D721Med (cell line): ENCODE measurements at places on chromosomes 5 and 9.

DNA sequence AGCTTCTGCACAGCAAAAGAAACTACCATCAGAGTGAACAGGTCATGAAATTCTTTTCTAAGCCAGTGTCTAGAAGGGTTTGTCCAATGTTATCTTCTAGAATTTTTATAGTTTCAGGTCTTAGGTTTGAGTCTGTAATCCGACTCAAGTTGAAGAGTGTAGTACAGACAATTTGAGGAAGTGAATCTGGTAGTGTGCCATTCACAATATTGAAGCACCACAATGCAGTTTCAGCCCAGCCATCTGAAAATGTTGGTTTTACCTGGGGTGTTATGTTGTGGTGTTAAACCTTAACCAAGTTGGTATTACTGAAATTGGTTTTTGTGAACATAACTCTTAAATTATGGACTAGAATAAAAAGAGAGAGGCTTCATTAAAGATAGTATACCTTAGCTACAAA, 77.2 kb downstream of the ADAMTS16 start:
- DNase-seq, result no peak

- no peak for DNase-seq
These were observed 541.7 kb downstream of the SPOCK1 start for GRCh38 chr5:136957428-136957827.

DNA sequence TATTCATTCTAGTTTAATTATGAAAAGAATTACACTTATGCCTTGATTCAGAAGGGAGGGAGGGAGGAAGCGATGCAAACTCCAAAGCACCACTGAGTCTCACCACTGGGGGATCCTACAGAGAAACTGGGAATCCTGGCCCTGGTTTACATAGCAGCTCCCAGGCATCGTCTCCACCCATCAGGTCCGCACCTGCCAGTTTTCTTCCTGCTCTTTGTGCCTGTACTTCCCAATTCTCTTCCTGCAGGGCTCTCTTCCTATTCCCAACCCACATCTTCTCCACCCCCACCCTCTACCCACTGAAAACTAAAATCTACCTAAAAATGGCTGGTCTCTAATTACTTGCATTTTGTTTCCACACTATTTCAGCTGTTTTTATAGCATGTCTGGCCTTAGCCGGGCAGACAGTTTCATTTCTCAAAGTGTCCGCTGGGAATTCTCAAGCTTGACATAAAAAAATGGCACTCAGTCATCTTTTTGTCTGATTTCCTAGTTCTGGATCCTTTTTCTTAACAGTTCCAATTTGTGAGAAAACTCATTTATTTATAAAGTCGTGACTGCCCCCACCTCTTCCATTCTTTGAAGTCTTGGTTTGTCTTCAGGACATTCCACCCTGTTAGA, 1.6 kb upstream of the TNIP1 start:
- no peak for DNase-seq

DNA sequence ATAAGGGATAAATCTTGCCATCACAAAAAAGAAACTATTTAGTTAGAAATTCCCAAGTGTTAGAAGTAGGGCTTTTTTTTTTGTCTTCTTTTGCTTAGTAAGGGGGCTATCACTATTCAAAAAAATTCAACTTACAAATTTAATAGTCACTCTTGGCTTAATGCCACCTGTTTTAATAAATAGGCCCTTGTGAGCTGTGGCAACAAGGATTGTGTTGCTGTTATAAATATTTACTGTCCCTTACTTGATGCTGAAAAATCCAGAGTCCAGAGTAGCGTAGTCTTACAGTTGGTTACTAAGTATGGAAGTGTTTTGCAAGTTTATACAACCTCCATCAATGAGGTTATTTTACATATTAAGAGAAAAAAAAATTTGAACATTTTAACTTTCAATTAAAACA, 21.4 kb upstream of the CEP78 start:
- DNase-seq, result no peak

- DNase-seq, result no peak
These were observed 167.5 kb downstream of the CDK5RAP2 start for GRCh38 chr9:120412425-120412951.

- DNase-seq, result no peak
These were observed 37.9 kb downstream of the ERGIC1 start for GRCh38 chr5:172871982-172872381.

DNA sequence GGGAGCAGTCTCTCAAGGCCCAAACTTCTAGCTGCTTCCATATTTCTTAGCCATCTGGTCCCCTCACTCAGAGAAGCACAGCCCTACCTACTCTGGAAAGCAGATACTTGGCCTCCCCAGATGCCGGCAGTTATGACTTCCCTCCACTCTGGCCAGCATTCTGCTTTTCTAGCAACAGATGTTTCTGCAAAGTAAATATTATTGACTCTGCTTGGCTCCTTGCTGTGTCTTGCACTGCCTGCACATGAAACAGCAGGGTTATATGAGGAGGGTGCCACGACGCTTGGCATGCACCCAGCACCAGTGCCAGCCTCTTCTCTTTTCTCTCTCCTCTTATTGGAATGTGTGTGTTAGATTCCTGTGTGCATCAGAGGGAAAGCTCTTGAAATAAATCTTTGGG, 99.7 kb downstream of the ARHGAP26 start:
- DNase-seq, result no peak

GRCh38 chr5:40904205-40904993, 4.9 kb upstream of the C7 start:
- DNase-seq, result peak; percentile 41

DNA sequence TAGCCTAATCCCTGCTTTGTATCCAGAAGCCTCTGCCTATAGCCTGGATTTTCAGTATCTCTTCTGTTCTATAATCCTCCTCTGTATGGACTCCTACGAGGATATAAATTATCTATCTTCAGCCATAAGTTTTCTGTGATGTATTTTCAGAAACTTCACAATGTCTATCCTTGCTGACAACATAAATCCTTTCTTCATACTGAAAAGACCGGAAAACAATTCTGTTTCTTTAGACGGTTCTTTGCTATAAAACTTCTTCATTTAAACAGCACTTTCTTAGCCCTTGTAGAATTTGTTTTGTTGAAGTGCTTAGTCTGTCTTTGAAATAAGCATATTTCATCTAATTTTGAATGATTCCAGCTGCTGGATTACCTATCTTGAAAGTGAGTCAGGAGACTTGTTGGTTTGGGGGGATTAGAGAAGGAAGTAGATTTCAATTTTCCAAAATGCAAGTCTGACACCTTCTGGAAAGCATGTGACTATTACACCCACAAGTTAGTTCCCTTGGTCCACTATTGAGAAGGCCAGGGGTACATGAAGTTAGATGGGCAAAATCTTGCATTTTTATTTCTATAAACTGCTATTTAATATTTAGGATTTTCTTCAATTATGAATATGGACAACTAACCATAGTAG, 96.3 kb upstream of the RANBP3L start:
- no peak for DNase-seq

DNA sequence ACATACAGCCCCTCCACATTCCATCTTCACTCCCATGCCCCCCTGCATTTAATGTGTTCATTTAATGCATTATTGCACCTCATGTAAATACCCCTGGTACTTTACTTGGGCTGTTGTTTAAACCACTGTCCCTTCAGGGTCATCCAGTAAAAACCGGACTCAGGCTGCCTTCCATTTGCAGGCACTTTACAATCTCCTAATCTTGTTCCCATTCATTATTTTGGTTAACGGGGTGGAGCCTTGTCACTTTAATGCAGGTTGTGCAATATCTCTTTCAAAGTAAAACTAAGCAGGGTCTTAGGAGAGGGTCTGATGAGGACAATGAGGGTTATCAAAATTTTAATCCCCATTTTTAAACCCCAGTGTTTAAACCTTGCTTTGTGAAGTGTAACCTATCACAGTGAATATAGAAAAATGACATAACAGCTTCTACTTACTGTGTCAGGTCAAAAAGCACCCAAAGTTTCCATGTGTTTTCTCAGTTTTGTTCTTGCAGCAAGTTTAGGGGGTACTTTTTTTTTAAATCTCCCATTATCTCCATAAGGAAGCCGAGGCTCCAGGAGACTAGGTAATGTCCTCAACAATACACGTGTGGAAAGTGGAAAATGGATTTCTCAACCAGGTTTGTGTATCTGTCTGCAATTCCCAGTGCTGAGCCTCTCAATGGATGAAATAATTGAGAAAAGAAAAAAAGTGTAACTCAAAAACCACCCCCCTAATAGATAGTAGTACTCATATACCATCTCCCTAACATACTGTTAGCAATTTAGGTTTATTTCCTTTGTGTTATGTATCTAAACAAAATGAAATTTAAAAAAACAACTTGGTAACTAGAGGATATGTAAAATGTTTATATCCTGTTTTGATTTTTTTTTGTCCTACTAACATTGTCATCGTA, 54.2 kb upstream of the SPRY4 start:
- no peak for DNase-seq

GRCh38 chr5:23221831-23222230, 285.6 kb upstream of the PRDM9 start:
- no peak for DNase-seq

DNA sequence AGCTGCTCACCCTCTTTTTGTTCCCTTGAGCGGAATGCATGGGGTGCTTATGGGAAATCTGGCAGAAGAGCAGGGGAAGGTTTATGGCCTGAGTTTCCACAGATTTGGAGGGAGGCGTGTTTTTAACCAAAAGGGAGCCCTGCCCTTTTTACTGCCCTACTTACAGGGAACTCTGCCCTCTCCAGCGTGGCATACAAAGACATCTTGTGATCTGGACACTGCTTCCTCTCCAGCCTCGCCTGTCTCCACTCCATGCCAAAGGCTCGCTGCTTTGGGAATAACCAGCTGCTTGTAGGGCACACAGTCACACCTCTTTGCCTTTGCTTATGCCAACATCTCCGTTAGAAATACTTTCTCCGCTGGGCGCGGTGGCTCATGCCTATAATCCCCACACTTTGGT, 314.2 kb downstream of the ARHGAP26 start:
- no peak for DNase-seq

DNA sequence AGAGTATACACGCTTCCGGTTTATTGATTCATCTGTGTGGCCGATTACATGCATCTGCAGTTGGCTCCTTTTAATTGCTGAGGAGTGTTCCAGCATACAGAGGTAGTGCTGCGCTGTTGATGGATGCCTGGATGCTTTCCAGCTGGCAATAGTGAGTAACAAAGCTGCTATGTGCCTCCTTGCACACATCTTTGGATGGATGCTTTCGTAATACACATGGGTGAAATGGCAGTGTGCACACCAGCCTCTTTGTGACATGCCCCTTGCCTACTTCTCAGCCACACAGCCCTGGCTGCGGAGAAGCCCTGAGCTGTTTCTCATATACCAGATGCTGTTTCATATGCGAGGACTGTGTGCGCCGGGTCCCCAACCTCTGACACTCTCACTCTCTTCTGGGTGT, 151.0 kb downstream of the GADD45G start:
- DNase-seq, result no peak

GRCh38 chr9:114688909-114689610, 7.1 kb upstream of the TEX48 start:
- no peak for DNase-seq

GRCh38 chr9:73529666-73530065, 378.0 kb downstream of the ANXA1 start:
- DNase-seq, result no peak

DNA sequence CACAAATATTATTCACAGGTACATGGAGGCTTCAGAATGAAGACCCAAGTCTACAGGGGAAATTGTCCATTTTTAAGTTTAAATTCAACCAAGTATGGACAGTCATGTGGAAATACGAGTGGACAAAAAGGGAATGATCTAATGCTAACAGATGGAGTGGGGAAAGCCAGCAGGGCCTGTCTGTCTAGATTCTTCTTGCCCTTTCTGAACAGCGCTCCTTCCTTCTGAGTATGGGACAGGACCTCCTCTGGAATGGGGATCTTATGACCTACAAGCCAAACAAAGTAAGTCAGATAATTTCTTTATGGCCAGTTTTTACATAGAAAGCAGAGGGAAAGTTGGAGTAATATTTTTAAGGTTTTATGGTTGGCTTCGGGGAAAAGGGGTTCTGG, 119.8 kb upstream of the NEK6 start:
- DNase-seq, result no peak

GRCh38 chr9:129351642-129352145, 173.6 kb upstream of the IER5L start:
- no peak for DNase-seq

GRCh38 chr9:3848445-3849114, 322.8 kb upstream of the RFX3 start:
- no peak for DNase-seq

DNA sequence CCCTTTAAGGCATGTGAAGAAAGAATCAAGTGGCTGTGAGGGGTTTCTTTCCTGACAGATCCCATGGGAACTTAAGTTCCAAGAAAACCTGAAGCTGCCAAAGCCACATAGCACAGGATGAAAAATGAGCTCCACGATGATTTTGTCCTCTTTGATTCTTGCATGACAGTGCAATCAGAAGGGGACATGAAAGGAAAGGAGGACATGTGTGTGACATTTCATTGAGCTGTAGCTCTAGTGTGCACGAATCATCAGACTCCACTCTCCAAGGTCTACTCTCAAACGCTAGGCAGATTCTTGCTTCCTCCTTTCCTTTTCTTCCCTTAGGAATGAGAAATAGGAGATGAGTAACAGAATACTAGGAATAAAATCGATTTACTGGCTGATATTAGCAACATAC, 142.0 kb downstream of the ZNF608 start:
- DNase-seq, result no peak

GRCh38 chr5:132462333-132462732, 28.2 kb downstream of the IRF1 start:
- no peak for DNase-seq

- no peak for DNase-seq
These were observed 26.7 kb downstream of the LHX3 start for GRCh38 chr9:136178061-136178772.

DNA sequence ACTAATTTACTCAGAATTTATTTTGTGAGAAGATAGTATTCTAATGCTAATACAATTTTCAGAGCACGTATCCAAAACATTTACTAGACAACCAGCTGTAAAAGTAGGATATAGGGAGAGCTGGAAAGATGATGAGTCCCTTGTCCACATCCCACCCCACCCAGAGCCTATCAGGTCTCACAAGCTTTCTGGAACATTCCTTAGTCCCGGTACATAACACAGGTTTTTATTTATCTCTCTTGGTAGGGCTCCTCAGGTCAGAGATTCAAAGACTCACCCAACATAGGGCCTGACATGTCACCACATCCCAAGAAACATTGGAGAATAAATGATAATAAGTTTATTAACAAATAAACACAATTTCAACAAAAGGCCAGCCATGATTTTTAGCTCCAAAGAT, 13.8 kb upstream of the RAD23B start:
- no peak for DNase-seq

DNA sequence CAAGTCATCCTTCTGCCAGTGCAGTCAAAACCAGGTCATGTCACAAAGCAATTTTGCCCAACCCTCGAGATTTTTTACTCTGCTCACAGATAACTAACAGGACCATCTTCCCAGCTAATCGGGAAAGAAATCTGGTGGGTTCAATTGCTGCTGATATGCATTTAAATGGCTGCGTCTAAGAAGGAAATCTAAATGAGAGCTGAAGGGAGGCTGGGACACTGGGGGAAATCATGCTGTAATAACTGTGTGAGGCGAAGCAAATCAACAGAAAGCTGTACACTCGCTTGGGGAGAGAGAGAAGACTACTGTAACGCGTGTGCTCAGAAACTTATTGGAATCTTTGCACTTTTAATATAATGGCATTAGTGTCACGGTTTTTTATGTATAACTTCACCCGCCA, 535.0 kb downstream of the CDK5RAP2 start:
- no peak for DNase-seq

- no peak for DNase-seq
These were observed 191.9 kb downstream of the FANCC start for GRCh38 chr9:95125652-95126051.

GRCh38 chr5:172003746-172004145, 2.7 kb downstream of the FBXW11 start:
- DNase-seq, result no peak

- DNase-seq, result no peak
These were observed 19.3 kb downstream of the DMRT3 start for GRCh38 chr9:995781-996180.
